ENCODE measurements at places on chromosomes 6 and 20.

DNA sequence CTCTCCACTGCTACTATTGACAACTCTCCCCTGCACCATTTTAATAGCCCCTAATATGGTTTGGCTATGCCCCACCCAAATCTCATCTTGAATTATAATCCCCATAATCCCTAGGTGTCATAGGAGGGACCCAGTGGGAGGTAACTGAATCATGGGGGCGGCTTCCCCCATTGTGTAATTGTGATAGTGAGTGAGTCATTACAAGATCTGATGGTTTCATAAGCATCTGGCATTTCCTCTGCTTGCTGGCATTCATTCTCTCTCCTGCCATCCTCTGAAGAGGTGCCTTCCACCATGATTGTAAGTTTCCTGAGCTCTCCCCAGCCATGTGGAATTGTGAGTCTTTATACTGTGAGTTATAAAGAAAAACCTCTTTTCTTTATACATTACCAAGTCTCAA is 74.1 kb upstream of the TCF21 start:
- no peak for DNase-seq

DNA sequence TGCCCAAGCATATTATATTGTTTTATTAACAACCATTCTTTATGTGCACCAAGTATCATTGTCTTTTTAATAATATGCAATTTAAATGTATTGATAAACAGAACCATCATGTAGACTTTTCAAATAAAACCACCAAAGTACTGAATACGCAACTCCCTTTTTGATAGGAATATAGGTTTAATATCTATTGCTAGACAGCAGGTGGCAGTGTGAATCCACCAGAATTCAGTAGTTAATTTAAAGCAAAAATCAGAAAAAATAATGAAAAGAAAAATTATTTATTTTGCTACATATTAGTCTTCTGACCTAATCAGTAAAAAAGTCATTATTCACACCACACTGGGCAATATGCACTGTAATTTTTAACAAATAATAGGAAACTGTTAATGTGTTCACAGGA is 143.7 kb downstream of the KLHL32 start:
- no peak for DNase-seq

GRCh38 chr6:36969988-36970891 is 15.7 kb downstream of the PI16 start:
- DNase-seq = no peak

DNA sequence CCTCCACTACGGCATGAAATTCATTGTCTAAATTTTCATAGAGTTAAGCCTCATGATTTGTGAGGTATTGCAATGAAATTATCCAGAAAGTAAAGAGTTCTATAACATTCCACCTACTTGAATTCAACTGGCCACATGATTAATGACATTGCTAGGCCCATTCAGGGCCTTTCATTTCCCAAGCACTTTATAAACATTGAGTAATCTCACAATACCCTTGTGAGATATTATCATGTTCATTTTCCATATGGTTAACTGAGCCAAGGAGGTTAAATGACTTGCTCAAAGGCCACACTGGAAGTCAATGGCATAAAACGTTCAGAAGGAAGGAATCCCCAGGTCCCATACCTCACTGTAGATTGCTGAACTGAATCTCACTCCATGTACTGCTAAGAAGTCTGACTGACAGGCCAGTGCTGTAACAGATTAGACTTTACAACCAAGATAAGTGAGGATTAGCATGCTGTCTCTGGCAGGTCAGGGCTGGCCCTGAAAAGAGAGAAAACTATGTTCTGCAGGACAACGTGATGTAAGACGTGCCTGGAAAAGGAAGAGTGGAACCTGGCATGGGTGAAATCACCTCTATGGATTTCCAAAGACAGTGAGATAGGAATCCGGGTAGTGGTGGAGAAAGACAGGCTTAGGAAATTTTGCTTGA is 75.9 kb upstream of the SPACA1 start:
- DNase-seq = no peak

- no peak for DNase-seq
Measured at GRCh38 chr6:125406741-125407140, 105.0 kb upstream of the HDDC2 start.

DNA sequence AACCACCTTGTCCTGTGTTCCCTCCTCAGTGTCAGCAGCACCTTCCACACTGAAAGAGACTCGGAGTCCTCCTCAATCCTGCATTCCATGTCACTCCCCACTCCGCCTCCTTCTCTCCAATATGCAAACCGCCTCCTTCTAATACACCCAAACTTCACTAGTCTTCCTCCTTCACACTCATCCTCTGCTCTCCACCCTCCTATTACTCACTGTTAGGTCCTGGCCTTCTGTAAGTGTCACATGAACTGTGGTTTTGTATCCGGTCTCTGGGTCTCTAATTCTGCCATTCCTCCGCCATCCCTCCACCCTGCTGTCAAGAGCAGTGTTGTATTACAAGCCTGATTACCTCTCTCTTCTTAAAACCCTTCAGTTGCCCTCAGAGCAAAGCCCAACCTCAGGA is 200.5 kb upstream of the CDYL start:
- no peak for DNase-seq

DNA sequence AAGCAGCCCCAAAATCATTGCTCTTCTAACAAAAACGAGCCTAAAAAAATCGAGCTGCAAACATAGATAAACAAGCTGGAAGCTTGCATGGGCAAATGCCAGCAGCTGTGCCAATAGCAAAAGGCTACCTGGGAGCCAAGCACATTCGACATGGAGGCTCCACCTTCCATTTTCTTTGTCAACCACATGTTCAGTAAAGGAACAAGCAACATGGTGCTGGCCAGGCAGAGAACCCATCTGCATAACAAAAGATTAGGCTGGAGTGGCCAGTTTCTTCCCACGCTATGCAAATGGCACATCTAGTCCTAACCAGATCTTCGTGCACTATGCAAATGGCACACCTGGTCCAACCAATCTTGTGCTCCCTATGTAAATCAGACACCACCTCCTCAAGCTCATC is 110.5 kb downstream of the KIF16B start:
- DNase-seq = no peak

GRCh38 chr20:22771706-22772105 is 187.3 kb upstream of the FOXA2 start:
- DNase-seq = no peak

DNA sequence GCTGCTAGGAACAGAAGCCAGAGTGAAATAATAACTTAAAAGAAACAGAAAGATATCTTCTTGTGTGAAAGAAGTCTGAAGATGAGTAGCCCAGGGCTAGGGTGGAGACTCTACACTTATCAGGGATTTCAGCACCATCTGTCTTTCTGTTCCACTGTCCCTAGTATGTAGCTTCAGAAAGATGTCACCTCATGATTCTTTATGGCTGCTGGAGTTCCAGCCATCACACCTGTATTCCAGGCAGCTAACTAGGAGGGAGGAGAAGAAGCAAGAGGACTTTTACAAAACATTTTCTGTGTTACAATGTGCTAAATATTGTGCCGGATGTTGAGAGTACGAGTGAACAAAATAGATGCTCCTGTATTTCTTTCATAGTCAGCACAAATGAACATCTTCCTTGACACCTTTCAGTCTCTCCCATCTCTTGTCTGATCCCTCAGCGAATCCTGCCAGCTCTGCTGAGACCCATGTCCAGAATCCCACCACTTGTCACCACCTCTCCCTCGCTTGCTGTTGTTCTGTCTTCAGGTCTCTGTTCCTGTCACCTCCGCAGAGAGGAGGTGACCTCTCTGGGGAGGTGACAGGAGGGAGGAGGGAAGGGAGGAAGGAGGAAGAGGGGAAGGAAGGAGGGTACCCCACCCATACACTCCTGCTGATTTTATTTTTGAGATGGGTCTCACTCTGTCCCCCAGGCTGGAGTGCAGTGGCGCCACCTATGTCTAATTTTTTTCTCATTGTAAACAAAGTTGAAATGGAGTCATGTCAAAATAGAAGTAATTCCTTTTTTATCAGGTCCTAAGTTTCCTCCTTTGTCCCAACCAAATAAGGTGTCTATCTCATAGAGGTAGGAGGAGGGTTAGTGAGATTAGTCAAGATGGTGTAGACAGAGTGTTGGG is 188.9 kb downstream of the TFAP2C start:
- DNase-seq = no peak

- no peak for DNase-seq
Measured at GRCh38 chr20:16224836-16225235, 348.4 kb downstream of the KIF16B start.

DNA sequence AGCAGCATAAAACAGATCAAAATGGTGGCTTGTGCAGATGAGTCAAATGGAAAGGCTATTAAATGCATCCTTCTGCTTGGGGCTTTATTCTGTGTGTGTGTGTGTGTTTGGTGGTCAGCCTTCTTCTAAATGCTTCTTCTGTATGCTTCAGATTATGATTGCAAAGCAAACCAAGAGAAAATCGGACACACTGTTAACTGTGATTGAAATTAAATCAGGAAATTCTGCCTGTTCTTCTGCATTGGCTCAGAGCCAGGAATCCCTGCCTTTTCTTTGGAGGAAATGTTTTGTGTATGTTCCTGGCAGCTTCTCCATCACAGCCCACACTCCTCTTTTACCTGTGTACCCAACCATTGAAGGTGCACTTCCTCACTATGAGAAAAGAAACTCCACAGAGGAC is 22.3 kb upstream of the PDE10A start:
- DNase-seq = no peak

DNA sequence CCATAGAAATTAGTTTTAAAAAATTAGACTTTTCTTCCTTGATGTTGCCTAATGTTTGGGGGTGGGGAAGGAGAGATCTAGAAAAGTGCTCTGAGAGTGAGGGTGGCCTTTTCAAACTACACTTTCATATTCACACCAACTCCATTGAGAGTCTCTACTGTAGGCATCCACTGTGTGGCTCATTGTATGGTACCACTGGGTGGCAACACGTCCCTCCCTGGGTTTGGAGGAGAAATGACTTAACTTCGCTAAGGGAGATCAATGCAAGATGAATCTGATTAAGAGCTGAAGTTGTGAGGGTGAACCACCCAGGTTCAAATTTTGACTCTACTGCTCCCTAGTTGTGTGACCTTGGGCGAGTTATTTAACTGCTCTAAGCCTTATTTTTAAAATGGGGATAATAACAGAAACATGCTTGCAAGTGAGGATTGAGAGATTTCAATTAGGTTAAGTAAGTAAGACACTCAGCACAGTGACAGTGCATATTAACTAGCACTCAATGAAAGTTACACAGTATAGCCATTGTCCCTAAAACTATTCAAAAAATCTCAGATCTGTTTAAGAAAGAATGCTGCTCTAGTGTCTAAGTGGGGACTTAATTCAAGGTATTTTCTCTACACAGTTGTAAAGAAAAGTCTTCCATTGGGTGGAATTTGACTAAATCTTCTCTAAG is 193.5 kb upstream of the CNR1 start:
- DNase-seq = no peak

DNA sequence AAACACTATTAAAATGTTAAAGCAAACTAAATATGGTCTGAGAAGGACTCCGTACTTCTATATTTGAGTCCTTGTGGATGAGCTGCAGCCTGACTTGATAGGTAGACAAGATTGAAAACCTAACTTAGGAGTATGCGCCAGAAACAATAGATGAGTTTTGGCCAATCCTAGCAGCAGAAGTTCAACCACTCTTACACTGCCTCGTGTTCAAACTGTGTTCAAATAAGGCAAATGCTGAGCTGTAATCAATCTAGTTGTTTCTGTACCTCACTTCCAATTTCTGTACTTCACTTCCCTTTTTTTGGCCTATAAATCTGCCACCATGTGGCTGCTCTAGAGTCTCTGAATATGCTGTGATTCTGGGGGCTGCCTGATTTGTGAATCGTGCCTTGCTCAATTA is 13.2 kb upstream of the SERINC1 start:
- peak; percentile 19 for DNase-seq

DNA sequence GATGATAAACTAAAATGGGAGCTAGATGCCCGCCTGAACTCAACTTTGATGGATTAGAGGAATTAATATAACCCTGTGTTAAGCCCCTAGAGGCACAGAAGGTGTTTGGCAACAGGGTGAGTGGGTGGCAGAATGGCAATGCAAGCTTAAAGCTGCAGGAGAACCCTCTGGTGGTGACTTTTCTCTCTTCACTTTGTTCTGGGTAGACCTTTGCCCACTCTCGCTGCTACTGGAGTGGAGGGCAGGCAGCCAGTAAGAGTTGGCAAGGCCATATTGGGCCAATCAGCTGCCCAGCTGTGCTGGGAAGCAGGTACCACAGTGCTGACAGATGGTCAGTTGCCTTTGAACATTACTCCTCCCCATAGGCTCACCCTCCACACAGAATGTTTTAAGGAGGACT is 468.2 kb downstream of the MMUT start:
- no peak for DNase-seq

DNA sequence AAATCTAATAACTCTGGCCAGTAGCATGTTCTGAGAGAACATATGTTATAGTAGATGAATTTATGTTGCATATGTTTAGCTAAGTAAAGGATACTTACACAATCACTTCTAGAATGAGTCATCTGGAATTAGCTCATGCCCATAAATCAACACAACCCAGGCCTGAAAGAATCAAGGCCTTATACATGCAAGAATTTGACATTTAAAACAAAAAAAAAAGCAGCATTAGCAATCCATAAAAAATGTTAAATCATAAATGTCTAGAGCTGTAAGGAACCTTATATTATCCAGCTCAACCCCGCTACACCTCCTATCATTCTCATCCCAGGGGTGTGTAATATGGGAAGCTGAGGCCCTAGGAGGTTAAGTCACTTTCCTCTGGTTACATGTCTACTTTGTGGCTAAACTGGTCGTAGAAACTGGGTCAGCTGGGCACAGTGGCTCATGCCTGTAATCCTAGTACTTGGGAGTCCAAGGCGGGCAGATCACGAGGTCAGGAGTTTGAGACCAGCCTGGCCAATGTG is 105.2 kb upstream of the CARMIL1 start:
- no peak for DNase-seq

GRCh38 chr20:46371656-46372055 is 34.8 kb downstream of the ELMO2 start:
- DNase-seq = no peak

DNA sequence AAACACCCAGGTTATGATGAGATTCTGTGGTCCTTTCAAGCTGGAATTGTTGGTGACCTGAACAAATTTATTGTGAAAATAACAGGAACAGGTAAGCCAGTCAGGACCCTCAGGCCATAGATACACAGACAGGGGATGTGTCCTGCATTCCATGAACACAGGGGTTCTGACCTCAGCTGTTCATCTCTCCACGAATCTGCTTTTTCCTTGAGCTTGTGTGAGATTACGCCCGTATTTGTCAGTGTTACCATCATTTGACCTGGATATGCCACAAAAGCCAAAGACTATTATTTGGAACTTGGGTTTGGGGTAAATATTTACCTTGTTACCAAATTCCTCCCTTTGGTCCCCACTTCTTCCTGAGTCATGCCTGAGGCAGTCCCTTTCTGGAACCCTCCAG is 288.9 kb downstream of the PREX1 start:
- no peak for DNase-seq

GRCh38 chr6:122422614-122423267 is 23.3 kb downstream of the HSF2 start:
- DNase-seq = no peak
